Dermis lymphatic vessel endothelial cell (primary cell): ENCODE measurements at places on chromosomes 5 and 9. TPM values are rescaled to one million over a fixed set of nuclear protein-coding genes. Genes with fewer than 3 reads are reported as not detected.

The EIF4E1B gene
- not detected in 2 replicates for total RNA-seq

The VCAN gene
- 0.69 and 2.2 TPM in 2 replicates for total RNA-seq

The GZMA gene
- total RNA-seq, result 0.33 TPM in 1 of 2 replicates, not detected in the other

The CARTPT gene
- total RNA-seq, result not detected in 2 replicates

The NTNG2 gene
- 0.60 and 1.2 TPM in 2 replicates for total RNA-seq

The TLX3 gene
- not detected in 2 replicates for total RNA-seq

The PCDHGB1 gene
- total RNA-seq, result 0.76 and 1.6 TPM in 2 replicates
